ENCODE measurements at places on chromosomes 13 and 19.

DNA sequence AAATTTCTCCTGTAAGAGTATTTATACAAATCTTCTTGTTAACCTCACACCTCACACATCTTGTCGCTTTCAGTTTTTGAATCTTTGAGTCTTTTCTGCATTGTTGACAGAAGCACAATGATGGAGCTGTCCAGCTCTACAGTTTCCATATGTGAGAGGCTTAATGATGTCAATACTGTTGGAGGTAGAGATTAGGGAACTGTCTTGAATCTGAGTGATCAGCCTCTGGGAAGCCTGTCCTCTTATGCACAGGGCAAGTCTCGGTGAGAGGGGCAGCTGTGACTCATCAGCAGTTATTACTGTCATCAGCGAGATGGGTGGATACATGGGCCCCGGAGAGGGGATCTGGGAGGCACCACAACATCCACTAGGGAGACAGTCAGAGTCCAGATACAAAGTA lies 4.6 kb upstream of the ITGBL1 start:
- no peak for DNase-seq

- DNase-seq, result peak; percentile 87
Measured at GRCh38 chr19:15449620-15450527, at the start of gene WIZ. WIZ (minus strand) TSS chr19:15449956; CDS start chr19:15448307, 1,649 bp downstream.

DNA sequence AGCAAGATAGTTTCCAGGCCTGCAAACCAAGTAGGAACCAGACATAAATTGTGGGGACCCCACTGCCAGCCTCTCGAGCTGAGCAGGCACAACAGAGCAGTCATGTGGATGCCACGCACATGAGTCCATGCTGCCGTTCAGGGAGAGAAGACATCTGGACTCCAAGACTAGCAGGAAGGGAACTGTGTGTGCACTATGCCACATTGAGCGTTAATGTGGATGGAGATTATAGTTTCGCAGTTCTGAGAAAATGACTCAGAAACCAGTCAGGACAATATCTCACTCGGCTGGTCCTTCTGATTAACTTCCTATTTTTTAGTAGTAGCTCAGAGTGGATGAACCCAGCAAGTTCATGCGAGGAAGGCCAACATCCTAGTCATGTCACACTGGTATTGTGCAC lies 124.9 kb downstream of the CRYL1 start:
- DNase-seq, result no peak

- no peak for DNase-seq
Measured at GRCh38 chr19:17757125-17757524, 5.8 kb downstream of the FCHO1 start.

DNA sequence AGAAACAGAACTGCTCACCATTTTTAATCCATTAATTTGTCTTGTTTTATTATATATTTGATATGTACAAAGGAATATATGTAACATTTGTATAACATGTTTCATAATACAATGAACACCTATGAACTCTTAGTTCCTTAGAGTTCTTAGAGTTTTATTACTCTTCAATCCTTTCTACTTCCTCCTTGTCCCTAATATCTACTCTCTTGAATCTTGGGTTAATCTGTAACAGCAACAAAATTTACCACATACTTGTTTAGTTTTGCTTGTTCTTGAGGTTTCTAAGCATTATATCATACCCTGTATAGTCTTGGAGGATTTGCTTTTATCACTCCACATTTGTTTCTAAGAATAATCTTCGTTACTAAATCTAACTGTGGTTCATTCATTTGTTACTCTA lies 151.4 kb downstream of the PDS5B start:
- DNase-seq, result no peak

- DNase-seq, result no peak
Measured at GRCh38 chr13:26989957-26990713, 181.5 kb downstream of the USP12 start.

DNA sequence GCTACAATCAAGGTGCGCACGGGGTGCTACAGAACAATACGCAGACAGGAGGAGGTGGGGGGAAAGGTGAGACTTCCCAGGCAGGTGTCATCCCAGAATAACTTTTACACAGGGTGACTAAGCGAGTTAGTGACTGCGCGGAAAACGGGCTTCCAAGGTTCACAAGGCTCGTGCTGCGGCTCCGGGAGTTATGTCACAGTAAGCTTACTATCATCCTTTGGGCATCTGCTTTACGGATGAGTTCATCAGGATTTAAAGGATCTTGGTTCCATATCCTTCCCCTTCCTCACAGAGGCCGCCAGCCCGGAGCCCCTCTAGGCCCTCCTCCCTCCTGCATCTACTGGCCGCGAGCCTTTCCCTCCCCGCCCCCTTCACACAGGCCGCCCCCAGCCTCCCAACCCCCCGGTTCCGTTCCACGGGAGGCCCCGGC lies 474 bp upstream of the IFT88 start:
- DNase-seq, result no peak

DNA sequence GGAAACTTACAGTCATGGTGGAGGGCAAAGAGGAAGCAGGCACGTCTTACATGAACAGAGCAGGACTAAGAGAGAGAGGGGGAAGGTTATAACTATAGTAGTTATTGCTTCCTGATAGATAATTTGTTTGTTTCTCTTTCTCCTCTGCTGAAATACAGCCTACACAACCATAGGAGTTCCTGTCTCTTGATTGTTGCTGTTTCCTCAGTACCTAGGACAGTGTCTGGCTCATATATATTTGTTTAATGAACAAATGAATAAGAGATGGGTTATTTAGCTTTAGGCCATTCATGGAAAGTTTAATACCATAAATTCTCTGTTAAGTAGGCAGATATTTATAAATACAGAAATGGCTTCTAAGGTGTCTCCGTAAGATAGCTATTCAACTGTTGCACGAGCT lies 95.2 kb downstream of the PCCA start:
- no peak for DNase-seq

- no peak for DNase-seq
Measured at GRCh38 chr13:84821261-84821660, 939.0 kb upstream of the SLITRK1 start.

DNA sequence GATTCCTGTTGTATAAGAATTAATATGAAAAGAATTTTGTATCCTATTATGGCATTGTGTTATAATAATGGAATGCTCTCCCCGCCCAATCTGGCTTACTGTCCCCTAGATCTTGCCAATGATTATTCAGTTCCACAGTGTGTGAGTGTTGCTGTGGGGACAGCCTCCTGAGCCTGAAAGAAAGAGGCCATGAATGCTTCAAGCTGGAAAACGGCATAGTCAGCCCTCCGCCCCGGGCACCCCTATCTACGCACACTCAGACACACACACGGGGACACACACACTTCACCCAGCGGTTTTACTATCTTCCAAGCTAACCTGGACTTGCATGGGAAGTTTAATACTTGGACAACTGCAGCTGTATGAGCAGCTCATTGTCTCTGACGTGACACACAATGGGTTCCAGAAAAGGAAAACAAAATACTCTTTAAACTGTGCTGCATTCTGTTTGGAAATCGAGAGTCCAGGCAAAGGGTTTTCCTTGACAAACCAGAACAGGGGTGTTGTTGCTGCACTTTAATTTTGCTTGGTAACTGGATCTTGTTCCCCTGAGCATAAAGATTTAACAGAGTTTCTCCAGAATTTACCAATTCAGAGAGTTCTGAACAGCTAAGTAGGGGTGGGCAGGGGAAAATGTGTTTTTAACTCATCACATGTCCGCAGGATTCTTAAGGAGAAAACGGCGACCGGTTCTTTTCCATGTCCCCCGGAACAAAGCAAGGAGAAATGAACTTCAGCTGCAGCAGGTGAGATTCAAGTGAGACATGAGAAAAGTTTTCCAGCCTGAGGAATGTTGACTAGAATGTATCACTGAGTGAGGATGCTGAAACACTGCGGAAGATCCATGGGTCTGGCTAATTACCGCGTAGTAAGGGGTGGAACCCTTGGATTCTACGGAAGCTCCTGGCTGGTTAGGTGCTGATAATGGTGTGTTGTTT lies 472.9 kb downstream of the FOXO1 start:
- DNase-seq, result no peak

DNA sequence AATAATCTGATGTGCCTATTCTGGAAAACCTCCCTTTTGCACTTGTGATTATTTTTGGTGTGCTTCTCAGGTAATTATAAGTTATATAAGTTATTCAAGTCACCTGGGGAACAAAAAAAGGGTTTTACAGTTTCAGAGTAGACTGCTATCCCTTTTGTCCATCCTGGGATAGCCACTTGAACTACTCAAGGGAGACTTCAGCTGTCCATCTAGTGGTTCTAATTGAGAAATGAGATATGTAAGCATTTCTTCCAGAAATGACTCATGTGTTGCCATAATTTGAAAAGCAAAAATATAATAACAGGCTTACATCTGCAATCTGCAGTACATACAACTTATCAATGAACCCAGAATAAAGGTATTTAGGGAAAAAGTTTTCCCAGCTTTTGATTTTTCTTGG lies 20.4 kb downstream of the UBL3 start:
- DNase-seq, result no peak

DNA sequence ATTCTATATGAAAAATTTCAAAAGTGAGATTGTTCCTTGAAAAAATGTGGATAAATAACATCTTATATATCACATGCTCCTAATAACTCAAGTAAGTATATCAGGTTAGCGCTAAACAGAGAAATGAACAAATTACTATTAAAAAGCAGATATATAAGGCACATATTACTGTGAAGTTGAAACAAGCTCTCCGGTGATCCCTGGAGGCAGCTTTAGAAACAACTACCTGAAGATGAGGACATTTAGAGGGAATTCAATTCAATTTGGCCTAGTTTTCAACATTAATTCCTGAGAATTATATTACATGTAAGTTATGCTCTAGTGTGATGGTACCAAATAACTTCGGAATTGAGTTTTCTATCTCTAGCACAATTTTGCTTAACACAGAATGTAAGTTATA lies 1373.6 kb upstream of the SPRY2 start:
- no peak for DNase-seq

GRCh38 chr19:10766671-10767201 lies 48.9 kb downstream of the DNM2 start:
- no peak for DNase-seq

- no peak for DNase-seq
Measured at GRCh38 chr13:20291037-20291436, 58.9 kb upstream of the GJB6 start.

- no peak for DNase-seq
Measured at GRCh38 chr19:54440641-54441040, 8.4 kb upstream of the LENG8 start.

- no peak for DNase-seq
Measured at GRCh38 chr13:77544758-77545338, 9.3 kb downstream of the SCEL start.

GRCh38 chr19:56199687-56200086 lies 2.1 kb upstream of the ZSCAN5B start:
- DNase-seq, result no peak

- no peak for DNase-seq
Measured at GRCh38 chr13:91595677-91596076, 197.3 kb downstream of the GPC5 start.

DNA sequence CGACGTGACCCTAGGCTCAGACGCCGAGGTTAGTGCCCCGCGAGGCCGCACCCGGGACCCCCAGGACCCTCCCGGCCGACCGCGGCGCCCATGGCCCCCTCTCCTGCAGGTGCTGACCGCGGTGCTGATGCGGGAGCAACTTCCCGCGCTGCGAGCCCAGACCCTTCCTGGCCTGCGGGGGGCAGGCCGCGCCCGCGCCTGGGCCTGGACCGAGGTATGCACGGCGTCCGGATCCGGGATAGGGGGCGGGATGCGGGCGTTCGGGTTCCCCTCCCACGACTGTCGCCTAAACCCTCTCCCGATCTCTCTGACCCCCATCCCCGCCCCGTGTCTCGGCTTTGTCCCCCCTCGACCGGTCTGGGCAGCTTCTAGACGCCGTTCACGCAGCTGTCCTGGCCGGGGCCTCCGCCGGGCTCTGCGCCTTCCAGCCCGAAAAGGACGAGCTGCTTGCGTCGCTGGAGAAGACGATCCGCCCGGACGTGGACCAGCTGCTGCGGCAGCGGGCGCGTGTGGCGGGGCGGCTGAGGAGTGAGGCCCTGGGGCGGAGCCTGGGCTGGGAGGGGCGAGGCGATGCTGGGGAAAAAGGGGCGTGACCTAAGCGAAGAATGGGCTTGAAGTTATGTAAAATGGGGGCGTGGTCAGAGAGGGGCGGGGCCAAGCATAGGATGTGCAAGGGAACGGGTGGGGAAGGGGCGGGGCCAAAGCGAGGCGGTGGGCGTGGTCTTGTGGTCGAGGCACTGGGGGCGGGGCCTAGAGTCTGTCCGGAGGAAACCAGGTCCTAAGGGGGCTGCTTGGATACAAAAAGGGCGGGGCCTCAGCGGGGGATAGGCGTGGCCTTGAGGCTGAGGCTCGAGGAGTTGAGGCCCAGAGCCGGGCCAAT lies 16.0 kb upstream of the COLGALT1 start:
- DNase-seq, result peak; percentile 98

DNA sequence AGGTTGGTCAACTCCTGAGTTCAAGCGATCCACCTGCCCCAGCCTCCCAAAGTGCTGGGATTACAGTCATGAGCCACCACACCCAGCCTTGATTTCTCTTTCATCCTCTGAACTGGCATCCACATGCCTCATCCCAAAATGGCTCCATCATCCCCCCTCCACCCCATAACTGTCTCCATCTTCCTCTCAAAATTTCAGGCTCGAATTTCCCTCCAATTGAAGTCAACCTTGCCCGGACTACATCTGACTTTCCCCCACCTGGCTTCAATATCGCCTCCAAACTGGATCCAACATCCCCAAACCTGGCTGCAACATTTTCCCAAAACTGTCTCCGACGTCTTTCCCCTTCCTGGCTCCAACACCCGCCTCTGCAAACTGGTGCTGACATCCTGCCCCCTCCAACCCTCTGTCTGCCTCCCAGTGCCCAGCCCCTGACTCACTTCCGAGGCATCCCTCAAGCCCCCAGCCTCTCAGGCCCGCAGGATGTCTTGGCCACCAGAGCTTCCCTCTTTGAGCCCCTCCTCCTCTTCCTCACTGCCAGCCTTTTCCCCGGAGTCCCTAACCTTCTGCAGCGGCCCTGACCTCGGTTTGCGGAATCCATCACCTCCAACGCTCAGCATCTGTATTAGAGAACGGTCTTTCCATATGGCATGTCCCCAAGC lies 943 bp downstream of the EXOC3L2 start:
- DNase-seq, result no peak

DNA sequence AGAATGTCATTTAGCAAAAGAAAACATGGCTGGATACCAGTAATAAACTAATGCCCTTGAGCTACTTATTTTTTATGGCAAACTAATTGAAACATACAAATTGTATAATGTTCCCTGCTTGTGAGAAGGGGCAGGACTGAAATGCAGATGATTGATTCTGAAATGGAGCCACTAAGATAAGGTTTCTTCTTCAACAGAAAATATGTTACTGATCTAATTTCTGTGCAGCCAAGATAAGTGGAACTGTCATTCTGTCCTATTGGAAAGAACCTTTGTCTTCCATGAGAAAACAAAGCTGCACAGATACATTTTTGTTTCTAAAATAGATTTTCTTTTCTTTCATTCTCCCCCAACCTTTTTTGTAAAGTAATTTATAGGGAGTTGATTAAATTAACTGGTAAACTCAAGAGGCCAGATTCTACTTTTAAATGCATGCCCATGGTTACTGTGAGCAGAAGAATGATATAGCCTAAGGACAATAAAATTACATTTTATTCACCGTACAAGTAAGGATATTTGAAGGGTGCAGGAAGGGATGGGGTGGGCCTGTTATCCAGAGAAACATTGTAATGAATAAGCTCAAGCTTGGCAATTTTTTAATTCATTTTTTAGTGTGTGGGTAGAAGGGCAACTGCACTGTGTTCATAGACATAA lies 39.9 kb downstream of the STARD13 start:
- no peak for DNase-seq
